ENCODE measurements at places on chromosomes 16 and 17.

GRCh38 chr16:15822957-15823356 lies 33.9 kb downstream of the MYH11 start:
- no peak for DNase-seq

DNA sequence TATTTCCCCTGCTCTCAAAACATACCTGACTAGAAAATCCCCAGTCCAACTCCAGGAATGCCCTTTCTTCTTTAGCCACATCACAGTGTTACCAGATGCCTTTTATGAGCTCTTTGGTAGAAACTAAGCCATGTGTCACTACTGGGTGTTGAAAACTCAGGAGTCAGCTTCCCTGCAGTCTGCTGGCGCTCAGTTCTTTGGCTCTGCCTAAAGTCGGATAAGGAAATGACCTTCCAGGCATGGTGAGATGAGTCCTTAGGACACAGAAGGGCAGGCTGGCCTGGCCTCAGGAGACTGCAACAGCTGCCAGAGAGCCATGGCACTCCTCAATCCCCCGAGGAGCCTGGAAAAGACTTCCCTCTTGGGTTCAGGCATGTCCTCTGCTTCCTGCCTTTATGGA lies 89.1 kb downstream of the CDH13 start:
- DNase-seq: no peak

- no peak for DNase-seq
These were observed 14.7 kb upstream of the SDK2 start for GRCh38 chr17:73658821-73659515.

DNA sequence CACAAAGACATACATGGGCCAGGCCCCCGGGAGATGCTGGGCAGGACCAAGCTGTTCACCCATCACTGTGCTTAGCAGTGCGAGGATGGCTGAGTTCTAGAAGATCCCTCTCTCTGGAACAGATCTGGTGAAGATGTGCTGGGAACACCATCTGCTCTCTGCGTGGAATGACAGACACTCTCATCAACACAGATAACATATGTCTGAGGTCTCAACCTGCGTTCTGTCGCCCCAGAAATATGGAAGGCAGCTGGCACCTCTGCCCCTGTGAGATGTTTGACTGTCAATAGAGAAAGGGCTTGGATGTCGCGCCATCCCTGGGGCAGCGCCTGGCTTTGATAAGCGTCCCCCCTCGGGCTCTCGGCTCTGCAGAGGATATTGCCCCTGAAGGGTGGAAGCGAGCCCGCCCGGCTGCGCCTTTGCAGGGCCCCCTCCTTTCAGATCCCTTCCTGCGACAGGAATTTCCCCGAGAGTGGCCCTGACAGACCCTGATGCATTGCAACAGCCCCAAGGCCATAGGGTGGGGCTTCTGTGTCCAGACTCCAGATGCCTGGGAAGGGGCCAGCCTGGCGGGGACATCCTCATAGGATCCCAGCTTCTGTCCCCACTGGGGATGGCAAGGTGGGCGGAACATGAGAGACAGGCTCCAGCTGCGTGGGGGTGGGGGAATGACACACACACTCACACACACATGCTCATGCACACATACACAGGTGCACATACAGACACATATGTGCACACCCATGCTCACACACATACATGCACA lies 86.9 kb upstream of the ZNF469 start:
- DNase-seq: no peak

- DNase-seq: no peak
These were observed 36.4 kb downstream of the MAP2K6 start for GRCh38 chr17:69450918-69451317.

- no peak for DNase-seq
These were observed 21.2 kb downstream of the C1QTNF1 start for GRCh38 chr17:79045001-79045729.

GRCh38 chr16:89709166-89709565 lies 7.7 kb upstream of the SPATA2L start:
- no peak for DNase-seq

GRCh38 chr17:31272236-31272635 lies 24.8 kb downstream of the OMG start:
- no peak for DNase-seq

DNA sequence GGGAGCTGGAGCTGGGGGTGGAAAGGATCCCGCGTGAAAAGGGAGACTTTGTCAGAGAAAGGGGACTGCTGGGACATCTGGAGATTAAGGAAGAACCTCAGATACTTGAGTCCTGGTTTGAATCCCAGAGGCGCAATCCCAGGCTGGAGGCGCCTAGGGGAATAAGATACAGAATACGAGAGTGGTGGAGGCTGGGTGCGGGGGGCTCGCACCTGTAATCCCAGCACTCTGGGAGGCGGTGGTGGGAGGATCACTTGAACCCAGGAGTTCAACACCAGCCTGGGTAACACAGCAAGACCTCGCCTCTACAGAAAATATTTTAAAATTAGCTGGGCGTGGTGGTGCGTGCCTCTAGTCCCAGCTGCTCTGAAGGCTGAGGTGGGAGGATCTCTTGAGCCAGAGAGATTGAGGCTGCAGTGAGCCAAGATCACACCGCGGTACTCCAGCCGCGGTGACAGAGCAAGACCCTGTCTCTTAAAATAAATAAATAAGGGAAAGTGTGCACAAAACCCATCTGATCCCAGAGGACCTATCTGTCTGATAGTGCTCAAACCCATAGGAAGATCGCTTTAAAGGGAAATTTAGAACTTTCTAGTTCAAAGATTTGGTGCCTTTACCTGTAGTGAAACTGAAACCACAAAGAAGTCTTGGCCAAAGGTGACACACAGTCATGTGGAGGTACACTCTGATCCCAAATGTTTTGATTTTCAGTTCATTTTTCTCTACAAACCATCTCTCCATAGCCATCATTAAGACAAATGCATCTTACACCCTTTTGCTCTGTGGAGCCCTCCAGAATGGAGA lies 617 bp upstream of the SCRN2 start:
- DNase-seq: no peak

- no peak for DNase-seq
These were observed 14.7 kb downstream of the PEMT start for GRCh38 chr17:17576772-17577234.

- no peak for DNase-seq
These were observed 567 bp upstream of the GCSH start for GRCh38 chr16:81096715-81097208.

- DNase-seq: peak; percentile 2
These were observed 36.1 kb downstream of the NOG start for GRCh38 chr17:56629531-56630075.

GRCh38 chr16:88686062-88686438 lies 257 bp downstream of the SNAI3 start:
- DNase-seq: no peak

DNA sequence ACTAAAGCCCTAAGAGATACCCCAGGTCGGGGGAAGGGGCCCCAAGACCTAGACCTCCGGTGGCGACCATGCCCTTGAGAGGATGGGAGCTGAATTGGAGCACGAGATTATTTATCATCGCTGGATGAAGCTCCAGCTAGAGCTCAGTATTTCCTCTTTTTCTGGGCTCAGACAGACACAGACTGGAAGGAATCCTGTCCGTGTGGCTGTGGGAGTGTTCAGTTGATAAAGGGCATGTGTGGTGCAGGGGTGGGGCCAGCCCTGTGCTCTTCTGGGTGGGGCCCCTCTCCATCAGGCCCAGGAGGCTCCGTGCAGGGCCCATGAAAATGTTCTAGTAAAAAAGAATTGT lies 6.3 kb upstream of the CBX4 start:
- no peak for DNase-seq

DNA sequence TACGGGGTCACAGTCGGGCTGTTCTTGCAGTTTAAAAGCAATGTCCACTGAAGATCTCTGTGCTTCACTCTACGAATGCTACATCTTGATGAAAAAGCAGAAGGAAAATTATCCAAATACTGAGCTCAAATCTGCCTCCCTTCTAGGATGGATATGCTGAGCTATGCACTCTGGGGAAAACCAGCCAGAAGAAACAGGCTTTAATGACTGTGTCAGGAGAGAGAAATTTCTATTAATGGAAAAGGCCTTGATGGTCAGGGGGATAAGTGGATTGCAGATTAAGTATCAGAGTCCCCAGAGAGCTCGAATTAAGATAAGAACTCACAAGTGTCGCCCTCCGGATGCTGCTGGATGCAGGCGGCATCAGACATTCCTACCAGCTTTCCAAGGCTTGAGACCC lies 39.6 kb upstream of the RCVRN start:
- no peak for DNase-seq

DNA sequence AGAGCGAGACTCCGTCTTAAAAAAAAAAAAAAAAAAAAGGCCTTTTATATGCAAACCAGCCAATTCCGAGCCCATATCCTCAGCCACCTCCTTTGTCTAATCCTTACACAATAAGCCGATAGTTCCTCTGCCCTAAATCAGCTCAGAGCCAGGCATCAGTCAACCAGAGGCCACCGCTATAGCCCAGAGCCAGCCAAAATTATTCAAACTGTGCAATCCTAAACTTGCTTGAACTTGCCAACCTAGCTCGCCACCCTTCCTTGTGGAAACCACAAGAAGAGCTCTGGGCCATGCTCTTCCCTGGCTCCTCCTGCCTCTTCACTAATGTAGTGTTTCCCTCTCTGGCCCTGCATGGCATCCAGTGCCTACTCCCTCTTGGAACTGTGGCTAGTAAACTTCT lies 17.7 kb downstream of the ITGAL start:
- no peak for DNase-seq

DNA sequence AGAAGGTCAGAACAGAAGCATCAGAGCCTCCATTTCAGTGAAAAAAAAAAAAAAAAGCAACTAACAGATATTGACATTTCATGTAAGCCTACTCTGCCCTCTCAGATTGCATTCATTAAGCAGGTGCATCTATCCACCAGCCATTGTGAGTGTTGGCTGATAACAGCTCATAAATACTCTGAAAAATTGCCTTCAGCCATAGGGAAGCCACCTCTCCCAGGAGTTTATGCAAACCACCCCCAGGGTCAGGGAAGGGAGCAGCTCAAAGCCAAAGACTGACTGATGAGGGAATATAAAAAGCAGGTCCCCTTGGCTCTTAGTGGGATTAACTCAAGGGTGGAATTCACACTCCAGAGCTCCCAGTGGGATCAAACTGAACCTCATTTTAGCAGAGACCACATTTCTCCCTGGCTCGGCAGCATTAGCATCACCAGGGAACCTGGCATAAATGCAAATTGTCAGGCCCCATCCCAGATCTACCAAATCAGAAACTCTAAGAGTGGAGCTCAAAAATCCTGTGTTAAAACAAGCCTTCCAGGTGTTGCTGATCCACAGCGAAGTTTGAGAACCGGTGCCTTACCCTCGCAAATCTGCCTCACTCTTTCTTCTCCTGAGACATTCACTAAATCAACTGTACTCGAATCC lies 14.2 kb downstream of the APOH start:
- DNase-seq: no peak

GRCh38 chr17:5128905-5129535 lies 13.2 kb downstream of the USP6 start:
- DNase-seq: no peak

DNA sequence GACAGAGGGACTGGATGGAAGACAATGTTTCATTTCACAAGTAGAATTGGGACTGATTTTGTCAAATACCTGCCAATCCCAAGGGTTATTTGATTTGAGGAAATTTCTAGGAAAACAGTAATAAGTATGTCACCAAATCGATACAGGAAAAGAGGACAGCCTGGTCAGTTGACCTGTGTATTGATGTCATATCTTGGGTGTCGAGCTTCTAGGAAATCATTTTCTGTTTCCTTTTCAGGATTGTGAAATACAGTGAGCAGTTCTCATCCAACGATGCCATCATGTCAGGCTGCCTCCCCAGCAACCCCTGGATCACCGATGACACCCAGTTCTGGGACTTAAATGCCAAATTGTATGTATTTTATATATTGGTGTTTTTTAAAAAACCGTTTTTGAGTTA lies 56.1 kb downstream of the RGS9 start:
- DNase-seq: no peak

GRCh38 chr17:10041916-10042588 lies 137.0 kb upstream of the RCVRN start:
- no peak for DNase-seq

DNA sequence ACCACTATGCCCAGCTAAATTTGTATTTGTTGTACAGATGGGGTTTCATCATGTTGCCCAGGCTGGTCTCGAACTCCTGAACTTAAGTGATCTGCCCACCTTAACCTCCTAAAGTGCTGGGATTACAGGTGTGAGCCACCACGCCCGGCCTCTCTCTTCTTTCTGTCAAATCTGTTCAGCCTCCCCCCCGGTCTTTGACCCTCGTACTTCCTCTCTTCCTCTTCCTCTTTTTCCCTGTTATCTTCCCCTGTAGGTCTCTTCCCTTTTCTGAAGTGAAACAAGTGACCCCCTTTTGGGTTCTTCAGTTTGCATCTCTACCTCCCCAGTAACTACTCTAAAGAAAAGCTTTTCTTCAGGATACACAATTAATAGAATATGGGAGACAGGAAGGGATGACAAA lies 31.7 kb upstream of the DHX40 start:
- no peak for DNase-seq

- no peak for DNase-seq
These were observed 25.5 kb downstream of the LDAF1 start for GRCh38 chr16:21183995-21184394.

DNA sequence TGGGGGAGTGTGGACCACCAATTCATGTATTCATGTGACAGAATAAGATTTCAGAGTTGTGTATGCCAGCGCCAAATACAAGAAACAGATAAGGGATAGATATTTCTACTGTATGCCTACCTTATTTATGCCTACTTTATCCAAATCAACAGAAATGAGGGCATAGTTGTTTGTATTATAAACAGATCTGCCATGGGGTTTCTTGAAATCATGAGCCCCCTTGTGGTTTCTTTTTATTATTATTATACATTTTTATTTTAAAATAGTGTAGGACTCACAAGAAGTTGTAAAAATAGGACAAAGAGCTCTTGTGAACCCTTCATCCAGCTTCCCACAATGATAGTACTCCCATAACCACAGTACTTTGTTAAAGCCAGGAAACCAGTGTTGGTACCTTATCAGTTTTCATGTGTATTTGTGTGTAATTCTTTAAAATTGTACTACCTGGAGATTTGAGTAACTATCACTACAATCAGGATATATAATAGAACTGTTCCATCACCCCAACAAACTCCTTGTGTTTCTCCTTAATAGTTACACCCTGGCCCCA lies 229.4 kb downstream of the CCDC182 start:
- no peak for DNase-seq

- DNase-seq: no peak
These were observed 1.5 kb upstream of the NEURL4 start for GRCh38 chr17:7330638-7331015.

DNA sequence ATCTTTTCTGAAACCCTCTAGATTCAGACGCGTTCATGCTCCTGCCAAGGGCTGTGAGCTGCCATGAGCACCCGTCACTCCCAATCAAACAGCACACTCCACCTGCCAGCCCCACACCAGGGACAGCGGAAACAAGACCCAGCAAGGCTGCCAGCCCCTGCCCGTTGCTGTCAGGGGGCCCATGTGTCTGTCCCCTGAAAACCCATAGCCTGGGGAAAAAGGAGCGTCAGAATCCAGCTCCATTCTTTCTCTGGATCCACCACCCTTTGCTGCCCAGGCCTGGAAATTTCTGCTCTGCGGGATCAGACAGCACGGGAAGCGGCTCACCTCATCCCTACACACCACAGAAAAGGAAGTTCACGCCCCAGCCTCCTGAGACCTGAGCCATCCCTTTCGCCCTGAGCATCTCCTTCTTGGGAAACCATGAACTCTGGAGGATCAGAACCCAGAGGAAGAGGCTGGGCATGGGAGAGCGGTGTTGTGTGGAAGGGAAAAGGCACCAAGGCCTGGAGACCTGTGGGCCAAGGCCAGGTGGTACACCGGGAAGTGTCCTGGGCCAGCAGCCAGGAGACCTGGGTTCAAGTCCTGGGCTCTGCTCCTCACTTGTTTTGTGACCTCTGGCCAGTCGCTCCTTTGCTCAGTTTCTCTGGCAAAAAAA lies 51.5 kb upstream of the RCVRN start:
- DNase-seq: no peak

- DNase-seq: no peak
These were observed 110.2 kb downstream of the HS3ST3A1 start for GRCh38 chr17:13491491-13491890.
